ENCODE measurements at places on chromosomes 2 and 18.

- DNase-seq = no peak
These were observed 244.0 kb downstream of the PDE11A start for GRCh38 chr2:177828557-177828956.

DNA sequence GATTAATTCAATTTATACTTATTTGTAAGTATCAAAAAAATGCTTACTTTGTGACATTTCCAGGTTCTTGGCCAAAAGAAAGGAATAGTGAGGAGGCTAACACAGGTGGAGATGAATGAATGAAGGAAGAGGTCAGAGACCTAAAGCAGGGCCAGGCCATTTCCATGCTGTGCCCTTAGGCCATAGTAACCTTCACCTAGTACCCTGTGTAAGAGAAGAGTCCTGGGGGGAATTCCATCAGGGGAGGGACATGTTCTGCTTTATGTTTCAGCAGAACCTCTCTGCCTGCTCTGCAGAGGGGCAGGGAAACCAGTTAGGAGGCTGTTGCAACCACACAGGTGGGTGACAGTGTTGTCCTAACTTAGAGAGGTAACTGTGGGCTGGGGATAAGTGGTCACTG is 204.2 kb upstream of the CDH20 start:
- no peak for DNase-seq

DNA sequence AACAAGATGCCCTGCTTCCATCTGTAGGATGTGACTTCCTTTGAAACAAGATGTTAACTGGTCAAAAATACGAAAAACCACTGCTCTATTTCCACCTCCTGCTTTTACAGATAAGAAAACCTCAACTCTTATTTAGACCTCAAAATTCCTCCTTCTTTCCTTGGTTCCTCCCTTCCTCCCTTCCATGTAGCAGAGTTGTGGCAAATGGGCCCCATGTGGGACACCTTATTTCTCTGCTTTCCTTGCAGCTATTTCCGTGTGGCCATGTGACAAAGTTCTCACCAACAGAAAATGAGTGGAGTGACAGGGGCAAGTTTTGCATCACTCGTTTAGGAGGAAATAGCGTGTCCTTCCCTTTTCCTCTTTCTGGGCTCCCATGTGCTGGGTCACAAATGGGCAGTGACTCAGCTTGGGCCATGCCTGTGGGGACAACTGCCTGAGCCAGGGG is 69.4 kb upstream of the SMAD2 start:
- DNase-seq = no peak

DNA sequence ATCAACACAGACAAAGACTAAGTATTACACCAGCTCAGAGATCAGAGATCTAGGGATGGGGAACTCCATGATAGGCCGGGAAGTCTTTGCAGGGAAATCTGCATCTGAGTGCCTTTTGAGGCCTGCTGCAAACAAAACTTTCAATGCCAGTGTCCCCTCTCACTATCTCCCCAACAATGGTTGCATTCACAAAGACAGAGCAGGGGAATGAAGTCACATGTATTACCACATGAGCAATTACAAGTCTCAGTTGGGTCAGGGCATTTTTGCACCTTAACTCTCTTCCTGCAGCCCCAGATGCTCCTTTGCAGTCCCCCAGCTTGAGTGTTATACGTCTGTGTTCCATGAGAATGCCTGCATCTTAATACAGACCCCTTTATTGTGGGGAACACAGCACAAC is 1.8 kb upstream of the RNF144A start:
- no peak for DNase-seq

GRCh38 chr2:217884985-217885384 is 117.8 kb downstream of the TNS1 start:
- no peak for DNase-seq
